ENCODE measurements at places on chromosomes 5 and 9.

DNA sequence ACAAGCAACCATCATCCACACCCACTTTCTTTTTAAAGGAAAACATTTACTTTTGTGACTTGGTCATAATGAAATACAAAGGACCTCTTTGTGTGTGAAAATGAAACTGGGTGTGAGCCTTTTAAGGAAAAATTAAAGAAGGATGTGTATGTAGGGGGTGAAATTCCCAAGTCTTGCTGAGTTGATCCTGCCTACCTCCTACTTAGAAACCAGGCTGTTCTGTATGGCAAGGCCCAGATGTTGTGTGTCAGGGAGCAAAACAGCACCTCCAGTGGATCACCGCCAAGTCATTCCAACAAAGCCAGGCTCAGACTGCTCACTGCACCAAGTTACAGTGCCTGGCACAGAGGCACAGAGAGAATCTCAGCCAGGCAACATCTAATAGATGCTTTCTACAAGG lies 198.5 kb upstream of the FBN2 start:
- no peak for DNase-seq

DNA sequence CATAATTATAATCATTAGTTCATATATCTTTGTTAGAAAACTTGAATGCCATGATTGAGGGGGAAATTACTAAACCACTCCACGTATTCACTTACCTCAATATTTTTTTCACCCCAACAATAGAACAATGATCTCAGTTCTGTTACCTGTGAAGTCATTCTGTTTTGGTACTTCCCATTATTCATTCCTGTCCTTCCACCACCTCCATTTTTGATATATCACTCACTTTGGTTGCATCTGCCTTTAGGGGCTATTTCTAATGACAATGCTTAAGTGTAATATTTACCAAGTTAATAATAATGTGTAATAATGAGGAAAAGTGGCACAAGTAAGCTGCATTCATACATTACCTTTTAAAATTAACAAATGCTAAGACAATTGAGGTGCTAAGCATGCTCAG lies 218.4 kb downstream of the SPATA31D1 start:
- no peak for DNase-seq

DNA sequence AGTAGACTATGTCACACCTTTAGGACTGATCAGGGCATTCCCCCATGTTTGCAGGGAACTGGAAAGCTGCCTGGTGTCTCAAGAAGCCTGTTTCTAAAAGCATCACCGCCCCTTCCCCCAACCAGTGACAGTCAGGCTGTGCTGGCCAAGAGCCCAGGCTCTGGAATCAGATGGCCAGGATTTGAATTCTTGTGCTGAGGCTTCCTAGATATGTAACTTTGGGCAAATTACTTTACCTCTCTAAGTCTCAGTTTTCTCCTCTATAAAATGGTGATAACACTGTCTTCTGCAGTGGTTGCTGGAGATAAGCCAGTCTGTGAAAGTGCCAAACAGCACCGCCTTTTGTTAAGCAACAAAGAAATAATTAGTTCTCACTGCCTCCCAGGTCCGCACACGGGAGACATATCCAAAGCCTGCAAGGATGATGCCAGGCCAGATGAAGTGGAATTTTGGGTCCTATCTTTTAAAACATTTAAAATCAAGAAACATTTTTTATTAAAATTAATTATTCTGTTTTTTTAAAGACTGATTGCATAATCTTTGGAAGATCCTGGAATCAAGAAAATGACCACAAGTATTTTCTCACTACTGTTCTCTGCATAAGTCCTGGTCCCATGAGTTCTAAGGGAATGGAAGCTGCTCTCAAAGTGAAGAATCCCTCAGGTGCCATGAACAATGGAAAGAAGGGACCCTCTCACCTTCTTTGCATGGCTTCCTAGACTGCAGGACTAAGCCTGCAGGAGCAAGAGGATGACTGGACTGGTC lies 13.9 kb downstream of the SLC31A2 start:
- DNase-seq, result no peak

GRCh38 chr5:59103303-59103702 lies 520.4 kb downstream of the RAB3C start:
- DNase-seq, result no peak

DNA sequence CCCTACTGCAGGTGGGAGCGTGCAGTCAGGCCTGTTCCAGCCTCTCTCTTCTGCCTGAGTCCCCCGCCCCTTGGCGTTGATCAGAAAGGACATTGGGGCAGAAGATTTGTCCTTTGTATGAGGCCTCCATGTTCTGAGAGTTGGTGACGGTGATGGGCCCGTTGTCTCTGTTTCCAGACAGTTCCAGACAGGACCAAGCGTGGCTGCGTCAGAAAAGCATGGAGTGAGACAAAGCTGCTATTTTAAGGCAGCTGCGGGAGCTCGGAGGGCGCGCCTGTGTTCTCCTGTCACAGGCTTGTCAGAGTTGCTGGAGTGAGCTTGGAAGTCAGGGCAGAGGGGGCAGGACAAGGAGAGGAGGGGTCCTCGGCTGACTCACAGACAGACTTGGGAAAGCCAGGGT lies 32.1 kb upstream of the SH3PXD2B start:
- no peak for DNase-seq

GRCh38 chr9:19946441-19947109 lies 157.7 kb upstream of the SLC24A2 start:
- DNase-seq, result no peak

GRCh38 chr5:1884678-1885403 lies 2.1 kb upstream of the IRX4 start:
- DNase-seq, result no peak

GRCh38 chr5:74761241-74761640 lies 5.7 kb downstream of the GFM2 start:
- no peak for DNase-seq

- DNase-seq, result no peak
Measured at GRCh38 chr5:141692533-141692888, 10.5 kb upstream of the ARAP3 start.

DNA sequence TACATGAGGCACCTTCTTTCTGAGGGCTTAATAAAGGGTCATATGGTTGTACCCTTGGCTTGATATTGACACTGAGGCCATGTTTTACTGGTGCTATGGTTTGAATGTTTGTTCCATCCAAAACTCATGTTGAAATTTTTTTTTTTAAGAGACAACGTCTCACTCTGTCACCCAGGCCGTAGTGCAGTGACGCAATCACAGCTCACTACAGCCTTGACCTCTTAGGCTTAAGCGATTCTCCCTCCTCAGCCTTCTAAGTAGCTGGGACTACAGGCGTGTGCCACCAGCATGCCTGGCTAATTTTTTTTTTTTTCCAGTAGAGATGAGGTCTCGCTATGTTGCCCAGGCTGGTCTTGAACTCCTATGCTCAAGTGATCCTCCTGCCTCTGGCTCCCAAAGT lies 20.9 kb downstream of the FAM151B start:
- no peak for DNase-seq

GRCh38 chr5:168217497-168217896 lies 73.9 kb upstream of the WWC1 start:
- no peak for DNase-seq

GRCh38 chr9:133133681-133134387 lies 12.8 kb upstream of the RALGDS start:
- peak; percentile 95 for DNase-seq

- DNase-seq, result peak; percentile 85
Measured at GRCh38 chr5:96662725-96663518, 746 bp downstream of the CAST start.

DNA sequence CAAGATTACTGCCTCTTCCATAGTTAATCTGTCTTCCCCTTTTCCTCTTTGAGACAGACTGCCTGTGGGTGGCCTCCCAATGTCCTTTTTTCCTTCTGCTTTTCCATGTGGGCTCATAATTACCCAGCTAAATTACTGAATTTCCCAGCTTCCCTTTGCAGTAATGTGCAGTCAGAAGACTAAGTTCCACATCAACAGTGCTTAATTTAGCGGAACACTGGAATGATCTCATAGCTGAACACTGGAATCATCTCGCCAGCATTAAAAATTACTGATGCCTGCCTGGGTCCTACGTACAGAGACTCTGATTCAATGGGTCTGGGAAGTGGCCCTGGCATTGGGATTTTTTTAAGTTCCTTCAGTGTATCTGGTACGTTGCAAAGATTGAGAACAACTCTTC lies 84.3 kb downstream of the DNAH5 start:
- no peak for DNase-seq

- peak; percentile 6 for DNase-seq
Measured at GRCh38 chr9:38687389-38687842, 32.5 kb downstream of the FAM240B start.

- no peak for DNase-seq
Measured at GRCh38 chr9:15370466-15371447, 51.9 kb upstream of the SNAPC3 start.

DNA sequence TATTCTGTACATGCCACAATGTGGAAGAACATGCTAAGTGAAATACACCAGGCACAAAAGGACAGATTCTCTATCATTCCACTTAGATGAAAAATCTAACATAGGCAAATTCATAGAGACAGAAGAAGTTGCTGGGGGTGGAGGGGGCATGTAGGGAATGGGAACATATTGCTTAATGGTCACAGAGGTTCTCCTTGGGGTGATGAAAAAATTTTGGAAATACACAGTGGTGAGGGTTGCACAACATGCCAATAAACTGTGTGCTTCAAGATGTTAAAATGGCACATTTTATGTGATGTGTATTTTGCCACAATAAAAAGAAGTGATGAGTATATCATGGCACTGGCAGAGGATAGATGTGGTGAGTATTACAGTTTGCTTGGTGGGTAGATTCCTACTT lies 111.9 kb downstream of the SUSD1 start:
- DNase-seq, result no peak

- DNase-seq, result no peak
Measured at GRCh38 chr5:134945041-134945440, 22.7 kb upstream of the CATSPER3 start.

DNA sequence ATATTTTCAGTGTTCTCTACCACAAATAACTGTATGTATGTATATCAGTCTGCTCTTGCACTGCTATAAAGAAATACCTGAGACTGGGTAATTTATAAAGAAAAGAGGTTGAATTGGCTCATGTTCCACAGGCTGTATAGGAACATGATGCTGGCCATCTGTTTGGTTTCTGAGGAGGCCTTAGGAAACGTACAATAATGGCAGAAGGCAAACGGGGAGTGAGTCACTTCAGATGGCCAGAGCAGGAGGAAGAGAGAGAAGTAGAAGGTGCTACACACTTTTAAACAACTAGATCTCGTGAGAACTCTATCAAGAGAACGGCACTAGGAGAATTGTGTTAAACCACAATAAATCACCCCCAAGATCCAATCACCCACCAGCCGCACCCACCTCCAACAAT lies 121.7 kb downstream of the ADAMTS6 start:
- DNase-seq, result no peak

DNA sequence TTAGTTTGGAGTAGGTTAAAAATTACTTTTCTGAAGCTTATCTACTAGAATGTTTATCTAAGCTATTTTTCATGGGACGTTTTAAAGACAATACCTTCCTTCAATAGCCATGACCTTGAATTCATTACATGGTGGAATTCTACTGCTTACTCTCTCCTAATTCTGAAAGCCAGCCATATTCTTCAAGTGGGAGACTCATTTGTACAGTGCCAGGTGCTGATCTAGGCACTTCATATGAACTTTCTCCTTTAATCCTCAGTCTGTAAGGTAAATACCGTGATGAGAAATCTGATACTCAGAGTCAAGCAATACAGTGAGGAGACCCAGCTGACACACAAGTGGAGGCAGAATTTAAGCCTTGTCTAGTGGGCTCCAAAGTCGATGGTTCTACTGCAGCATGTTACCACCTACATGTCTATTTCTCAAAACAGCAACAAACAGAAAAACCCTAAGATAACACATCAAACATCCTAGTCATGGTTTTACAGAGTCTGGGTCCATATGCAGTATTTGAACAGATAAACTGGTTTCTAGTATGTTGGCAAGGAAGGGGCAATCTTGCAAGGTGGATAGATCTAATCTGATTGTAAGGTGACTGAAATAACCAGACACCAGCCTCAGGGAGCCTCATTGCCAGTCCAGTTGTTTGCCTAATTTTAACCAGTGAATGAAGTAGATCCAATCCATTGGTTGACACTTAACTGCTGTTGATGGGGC lies 243.7 kb downstream of the PIK3R1 start:
- no peak for DNase-seq

DNA sequence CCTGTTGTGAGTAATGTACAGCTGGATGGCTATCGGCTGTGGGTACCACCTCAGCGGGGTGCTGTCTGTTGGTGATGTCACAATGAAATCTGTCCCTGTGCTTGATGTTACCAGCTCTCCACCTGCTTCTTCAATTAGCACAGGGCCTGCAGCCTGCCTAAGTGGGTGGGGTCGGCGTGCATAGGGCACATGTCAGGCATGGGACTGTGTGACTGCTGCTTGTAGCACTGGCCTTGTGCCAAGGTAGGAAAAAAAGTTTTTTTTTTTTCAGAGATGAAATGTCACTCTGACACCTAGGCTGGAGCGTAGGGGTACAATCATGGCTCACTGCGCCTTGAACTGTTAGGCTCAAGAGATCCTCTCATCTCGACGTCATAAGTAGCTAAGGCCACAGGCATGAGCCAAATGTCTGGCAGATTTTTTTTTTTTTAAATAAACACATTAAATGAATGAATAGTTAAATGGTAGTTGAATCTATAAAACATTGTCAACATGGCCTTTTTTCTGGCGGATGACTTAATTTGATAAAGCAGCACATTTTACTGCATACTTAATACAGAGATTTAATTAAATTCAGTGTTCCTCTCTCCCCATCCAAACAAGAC lies 222.5 kb downstream of the NXNL2 start:
- DNase-seq, result no peak

GRCh38 chr5:130166839-130167490 lies 262.7 kb downstream of the CHSY3 start:
- DNase-seq, result no peak

DNA sequence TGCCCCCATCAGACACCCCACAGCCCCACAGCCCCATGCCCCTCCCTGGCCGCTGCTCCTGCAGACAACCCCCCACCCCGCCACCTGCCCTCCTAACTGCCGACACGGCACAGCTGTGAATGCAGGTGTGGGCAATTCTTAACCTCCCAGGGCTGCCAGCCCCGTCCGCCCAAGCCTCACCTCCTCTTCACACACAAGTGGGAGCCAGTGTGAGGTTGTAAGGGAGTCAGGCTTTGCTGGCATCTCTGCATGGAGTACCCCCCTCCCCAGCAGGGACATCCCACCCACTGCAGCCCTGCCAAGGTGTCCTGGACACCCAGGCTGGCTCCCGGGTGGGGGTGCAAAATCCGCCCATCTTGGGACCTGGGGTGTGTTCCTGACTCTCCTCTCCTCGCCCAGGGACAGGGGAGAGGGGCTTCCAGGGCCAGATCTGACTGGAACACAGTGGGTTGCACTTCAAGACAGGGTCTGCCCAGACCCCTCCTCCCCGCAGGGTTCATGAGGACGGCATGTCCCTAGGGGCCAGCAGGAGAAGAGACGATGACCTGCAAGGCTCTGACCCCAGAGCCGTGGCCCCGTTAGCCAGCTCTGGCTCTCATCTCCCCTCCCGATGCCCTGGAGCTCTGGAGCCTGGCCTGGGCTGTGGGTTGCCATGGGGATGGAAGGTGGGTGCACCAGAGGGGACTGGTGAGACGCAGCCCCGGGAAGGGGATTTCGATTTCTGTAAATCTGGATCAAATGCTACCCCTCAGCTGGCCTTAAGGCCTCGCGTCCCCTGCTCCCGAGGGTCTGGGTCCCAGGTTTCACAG lies 34.4 kb downstream of the SARDH start:
- DNase-seq, result no peak

Measured in CD4-positive, alpha-beta T cell treated with Interleukin-15 for 4 hours (primary cell).